Stimulated activated CD8-positive, alpha-beta memory T cell treated with anti-CD3 and anti-CD28 coated beads, Interleukin-7, amount 100 ng/mL, for 4 hours (primary cell): ENCODE measurements at places on chromosomes 3 and 15.

- no peak for DNase-seq
Observed at GRCh38 chr3:73739791-73740453, 115.2 kb upstream of the PDZRN3 start.

DNA sequence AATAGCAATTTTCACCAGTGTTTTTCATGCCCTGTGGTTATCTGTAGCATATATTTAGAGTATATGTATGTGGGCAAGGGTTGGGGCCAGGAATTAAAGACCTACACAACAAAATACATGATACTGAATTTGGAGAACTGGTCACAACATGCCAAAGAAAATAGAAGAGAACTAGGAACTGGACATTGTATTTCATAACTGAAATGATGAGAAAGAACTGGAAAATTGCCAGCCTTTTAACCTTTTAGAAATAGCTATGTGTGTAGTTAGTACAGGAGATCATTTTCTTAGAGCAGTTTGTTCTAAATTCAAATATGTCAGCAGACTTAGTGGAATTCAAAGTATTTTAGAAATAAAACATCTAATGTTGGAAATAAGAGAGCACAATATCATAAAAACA lies 227.1 kb upstream of the CGNL1 start:
- DNase-seq = no peak

DNA sequence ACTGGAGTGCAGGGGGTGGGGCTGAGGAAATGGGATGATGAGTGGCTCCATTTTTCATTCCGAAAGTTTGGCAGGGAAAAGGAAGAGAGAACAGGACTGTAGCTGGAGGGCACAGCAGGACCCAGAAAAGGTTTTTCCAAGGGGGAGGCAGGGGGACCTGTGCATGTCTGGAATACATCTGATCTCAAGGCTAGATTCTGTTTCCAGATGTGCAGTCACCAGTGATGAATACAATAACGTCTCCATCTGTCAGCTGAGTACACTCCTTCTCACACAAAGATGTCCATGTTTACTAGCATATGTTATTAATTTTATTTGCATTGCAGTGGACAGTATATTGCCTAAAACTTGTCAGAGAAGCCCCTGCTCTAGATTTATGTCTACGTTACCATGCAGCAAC lies 39.9 kb upstream of the PRTG start:
- no peak for DNase-seq

GRCh38 chr15:58410353-58410752 lies 21.4 kb upstream of the LIPC start:
- peak; percentile 31 for DNase-seq

DNA sequence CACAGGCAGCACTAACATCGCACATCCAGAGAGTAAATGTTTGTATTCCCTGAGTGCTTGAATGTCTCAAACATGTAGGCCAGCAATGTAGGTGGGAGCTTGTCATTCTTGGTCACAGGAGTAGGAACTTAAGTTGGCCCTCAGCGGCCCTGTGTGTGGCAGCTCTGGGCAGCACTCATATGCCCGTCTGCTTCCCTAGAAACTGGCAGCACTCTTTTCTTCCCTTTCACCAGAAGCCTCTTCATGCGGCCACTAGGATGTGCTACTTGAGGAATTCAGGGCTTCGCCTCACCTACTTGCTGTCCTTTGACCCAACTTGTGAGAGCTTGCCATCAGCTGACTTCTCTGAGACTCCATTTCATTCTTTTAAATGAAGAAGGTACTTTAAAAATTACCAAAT lies 69.5 kb downstream of the TIPARP start:
- no peak for DNase-seq
